ENCODE measurements at places on chromosomes 4 and X.
A peak's percentile ranks its signal among the peaks of the same experiment; 100 is the strongest.

DNA sequence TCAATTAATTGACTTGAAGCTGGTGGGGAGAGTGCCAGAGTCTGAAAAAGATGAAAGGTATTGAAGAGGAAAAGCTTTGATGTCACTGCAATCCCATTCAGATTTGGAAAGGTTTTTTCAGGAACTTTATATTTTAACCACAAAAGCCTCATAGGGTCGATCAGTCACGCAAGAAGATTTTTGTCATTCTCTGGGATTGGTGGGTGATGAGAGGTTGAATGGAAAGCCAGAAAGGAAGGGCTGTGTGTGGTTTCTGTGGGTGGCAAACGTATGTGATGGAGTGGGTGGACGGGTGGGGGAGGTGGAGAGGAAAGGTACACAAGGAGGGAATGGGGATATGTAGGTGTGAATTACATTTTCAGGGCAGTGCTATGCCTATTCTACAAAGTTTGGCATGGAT is 173.8 kb upstream of the SCML1 start:
- DNase-seq: no peak

GRCh38 chr4:148116969-148117368 is 325.2 kb downstream of the NR3C2 start:
- DNase-seq: no peak

GRCh38 chr4:106471151-106471550 is 102.6 kb upstream of the GIMD1 start:
- no peak for DNase-seq

DNA sequence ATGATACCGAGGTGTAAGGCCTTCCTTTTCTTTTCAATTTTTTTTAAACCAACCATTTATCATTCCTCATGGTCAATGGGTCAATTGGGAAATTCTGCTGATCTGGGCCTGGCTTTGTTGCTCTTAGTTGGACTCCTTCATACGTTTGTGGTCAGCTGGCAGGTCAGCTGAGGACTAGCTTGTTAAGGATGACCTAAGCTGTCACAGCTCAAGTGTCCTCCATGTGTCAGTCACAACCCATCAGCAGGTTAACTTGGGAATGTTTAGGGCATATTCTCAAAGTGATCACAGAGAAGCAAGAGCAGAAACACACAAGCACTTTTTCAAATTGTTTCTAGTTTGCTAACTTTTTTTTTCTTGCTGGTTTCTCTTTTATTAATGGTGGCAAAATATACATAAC is 117.4 kb upstream of the MAB21L2 start:
- DNase-seq: no peak

DNA sequence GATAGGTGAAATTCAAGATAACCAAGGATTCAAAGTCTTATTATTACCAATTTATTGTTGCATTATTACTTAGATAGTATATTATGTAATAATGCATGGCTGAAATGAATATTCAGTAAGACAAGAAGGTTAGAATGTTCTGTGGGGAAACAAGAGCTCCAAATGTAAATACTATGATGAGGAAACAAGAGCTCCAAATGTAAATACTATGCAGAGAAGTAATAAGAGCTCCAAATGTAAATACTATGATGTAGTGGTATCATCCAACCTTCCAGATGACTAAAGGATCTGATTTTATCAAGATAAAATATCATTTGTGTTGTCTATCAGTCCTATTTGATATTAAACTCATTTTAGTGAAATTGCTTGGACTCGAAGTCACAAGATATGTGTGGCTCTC is 82.2 kb upstream of the PCDH18 start:
- no peak for DNase-seq

GRCh38 chr4:101464596-101464995 is 117.3 kb upstream of the PPP3CA start:
- DNase-seq: no peak

GRCh38 chr4:112109360-112110058 is 35.7 kb upstream of the FAM241A start:
- no peak for DNase-seq

DNA sequence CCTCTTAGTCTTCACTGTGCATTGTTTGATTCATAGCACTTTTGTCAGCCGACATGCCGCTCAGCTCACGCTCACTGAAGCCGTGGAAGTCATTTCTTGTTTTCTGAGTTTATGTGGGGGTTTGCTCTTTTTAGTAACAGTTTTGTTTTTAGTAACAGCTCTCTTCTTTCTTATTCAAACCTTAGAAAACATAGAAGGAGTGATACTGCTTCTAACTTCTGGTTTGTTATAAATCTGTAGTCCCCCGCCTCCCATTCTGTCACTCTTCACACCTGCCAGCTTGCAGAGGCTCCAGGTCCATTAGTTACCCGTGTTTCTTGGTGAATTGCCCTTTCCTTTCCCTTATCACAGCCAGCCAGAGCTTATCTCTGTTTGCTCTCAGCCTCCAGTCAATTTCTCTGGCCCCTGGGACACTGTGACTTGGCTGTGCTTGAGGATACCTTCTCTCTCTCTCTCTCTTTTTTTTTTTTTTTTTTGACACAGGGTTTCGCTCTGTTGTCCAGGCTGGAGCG is 50.5 kb downstream of the GRK4 start:
- no peak for DNase-seq

DNA sequence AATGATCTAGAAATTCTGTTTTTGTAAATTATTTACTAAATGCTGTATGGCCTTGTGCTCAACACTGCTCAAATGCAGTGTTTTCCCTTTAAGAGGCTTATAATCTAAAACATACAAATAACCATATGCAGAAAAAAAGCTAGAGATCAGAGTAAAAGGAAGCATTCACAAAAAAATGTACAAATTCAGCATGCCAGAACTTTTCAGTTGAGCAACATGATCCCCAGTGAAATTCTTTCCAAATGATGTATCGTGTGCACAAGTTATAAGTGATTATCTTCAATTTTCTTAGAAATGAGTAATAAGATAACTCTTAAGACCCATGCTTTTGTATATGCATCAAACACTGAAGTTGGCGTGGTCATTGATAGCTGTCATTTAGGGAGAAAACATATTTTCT is 5.0 kb downstream of the GPC3 start:
- no peak for DNase-seq

DNA sequence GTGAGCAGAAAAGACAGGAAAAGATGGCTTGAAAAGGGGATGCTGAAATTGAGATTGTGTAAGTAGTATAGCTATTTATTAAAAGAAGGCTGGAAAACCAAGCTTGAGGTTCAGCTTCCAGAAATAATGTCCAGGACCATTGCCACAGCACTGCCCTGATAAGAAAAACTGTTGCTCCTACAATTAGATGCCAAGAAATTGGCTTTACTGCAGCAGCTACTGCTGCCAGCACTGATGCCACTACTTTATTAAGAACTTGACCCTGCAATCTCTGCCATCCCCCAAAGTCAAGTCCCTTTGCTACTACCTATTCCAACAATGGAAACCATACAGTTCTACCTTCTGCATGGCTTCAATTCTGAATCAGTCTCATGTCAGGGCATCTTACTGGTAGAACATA is 130.0 kb upstream of the VAMP7 start:
- DNase-seq: no peak

DNA sequence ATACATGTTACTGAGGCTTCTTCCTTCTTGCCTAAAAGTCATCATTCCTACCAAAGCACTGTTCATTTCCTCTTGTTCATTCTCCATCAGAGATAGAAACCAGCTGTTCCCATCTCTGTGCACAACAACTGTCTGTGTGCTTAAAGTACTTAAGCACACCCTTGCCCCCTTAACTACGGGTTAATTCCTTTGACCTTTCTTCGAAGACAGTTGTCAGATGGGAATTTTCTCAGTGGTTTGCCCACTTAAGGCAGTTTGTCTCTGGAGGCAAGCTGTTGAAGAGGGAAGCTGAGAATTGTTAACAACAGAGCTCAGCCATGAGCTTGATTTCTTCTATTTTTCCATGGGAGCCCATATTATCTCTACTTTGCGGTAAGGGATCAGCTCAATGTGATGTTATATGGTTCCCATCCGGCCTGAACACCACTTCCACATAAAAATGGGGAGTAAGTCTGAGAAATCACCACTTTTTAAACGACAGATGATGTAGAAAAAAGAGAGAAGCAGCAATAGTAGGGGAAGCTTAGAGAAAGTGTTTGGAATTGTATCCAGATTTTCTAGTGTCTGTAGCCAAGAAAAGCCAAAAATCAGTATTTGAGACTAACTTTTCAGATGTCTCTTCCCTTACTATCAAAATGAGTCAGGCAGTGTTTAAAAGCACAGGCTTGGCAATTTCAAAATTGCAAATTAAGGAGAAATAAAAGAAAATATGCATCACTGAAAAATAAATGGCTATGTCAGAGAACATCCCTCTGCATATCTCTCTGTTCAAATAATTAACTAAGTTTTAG is 194.4 kb downstream of the SLIT2 start:
- DNase-seq: no peak

DNA sequence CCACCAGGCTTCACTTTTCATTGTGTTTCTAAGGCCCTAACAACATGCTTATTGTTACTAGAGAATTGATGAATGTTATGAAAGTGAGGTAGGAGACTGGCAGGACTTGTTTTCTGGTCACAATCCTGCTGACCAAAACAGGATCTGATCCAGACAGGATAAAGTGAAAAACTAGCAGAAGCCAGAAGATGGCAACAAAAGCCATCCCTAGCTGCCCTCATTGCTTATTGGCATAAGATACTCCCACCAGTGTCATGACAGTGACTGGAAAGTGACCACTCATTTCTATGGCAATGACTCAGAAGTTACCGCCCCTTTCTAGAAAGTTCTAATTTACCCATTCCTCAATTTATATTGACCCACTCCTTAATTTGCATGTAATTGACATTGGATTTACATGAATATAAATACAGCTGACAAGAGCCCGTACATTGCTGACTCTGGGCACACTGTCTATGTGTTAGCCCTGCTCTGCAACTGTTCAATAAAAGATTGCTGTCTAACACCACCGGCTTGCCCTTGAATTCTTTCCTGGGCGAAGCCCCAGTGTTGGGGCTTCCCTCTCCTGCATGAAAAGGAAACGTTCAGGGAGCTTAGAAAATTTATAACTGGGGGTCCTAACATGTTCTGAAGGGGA is 30.0 kb upstream of the FGG start:
- DNase-seq: no peak

GRCh38 chr4:2166253-2166652 is 75.7 kb downstream of the HAUS3 start:
- DNase-seq: peak; percentile 20

DNA sequence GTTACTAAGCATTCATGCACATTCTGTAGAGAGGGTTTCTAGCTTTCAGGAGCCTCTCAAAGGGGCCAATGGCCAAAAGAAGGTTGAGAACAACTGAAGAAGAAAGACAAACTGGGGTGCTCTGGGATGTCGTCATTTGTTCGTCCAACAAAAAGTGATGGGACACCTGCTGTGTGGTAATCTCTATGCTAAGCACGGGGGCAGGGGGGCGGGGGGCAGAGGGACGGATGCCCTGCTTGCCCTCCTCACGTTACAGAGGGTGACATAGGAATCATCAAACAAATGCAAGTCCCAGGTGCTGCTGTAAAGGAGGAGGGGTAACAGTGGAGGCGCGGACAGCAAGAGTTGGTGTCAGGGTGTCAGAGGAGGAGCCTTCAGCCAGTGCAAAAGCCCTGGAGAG is 12.8 kb upstream of the CRMP1 start:
- no peak for DNase-seq

- DNase-seq: no peak
These were observed 125.8 kb upstream of the UNC5C start for GRCh38 chr4:95674521-95674981.

DNA sequence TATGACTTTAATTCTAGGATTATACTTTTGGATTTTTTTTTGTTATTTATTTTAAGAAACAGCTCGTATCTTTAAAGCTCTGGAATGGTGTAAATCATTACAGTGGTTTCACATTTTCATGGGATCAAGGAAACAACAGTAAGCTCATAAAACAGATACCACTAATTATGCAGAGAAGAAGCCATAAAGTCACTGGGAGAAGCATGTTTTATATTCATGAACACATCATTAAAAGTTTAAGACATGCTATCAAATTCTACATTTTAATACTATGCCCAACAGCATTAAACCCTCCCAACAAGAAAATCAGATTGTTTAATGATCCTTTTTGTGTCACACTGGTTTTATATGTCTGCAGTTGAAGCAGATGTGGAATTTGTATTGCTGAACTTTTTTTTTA is 149.9 kb downstream of the FBXO8 start:
- no peak for DNase-seq

DNA sequence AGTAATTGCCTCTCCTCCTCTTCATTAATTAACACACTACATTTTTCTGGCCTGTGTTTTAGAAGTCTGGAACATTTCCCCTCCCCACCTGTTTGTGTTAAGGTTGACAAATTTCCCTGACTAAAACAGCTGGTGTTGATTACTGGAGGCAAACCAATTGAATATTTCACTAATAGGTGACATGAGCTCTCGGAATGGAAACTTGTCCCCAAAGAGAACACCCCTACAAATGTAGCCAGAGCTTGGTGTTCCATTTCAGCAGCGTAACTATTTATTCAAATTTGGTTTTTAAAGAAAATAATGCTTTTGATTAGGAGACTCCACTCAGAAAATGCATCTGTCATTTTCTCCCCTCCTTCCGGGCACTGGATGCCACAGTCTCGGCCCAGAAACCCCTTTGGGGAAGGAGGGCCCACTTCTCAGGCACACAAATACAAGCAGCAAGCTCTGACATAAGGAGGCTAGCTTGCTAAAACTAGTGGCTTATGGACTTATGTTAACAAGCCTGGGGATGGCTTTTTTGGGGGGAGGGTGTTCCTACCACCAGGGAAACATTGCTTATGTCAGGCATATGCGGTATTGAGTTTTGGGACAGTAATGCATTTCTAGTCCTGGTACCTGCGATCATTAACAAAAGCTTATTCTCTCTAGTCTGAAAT is 2.2 kb downstream of the RNF150 start:
- no peak for DNase-seq

- DNase-seq: no peak
These were observed 123.7 kb downstream of the CBR4 start for GRCh38 chr4:168886351-168886750.

GRCh38 chrX:56797574-56798338 is 68.7 kb downstream of the NBDY start:
- DNase-seq: peak; percentile 77

- no peak for DNase-seq
These were observed 1547.4 kb upstream of the TENM3 start for GRCh38 chr4:180695851-180696250.

DNA sequence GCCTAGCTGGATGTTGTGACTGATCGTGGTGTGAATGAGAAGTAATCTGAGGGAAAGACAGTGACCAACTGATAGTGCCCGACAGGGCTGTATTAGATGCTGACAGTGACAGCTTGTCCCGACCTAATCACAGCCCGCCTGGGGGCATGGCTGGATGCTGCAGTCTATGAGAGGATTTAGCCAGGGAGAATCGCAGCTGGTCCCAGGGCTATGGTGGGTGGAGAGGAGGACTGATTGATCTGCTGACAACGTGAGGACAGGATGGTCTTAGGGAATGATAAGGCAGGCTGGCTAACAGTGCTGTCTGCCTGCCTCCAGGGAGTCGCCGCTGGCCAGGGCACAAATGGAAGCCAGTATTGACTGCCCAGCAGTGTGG is 621 bp upstream of the SUV39H1 start:
- DNase-seq: no peak

Data from lower leg skin (tissue), 4 donors.